Regular cardiac myocyte (primary cell): ENCODE measurements at places on chromosomes 5 and 9. TPM values are rescaled to one million over a fixed set of nuclear protein-coding genes. Genes with fewer than 3 reads are reported as not detected.

The FOXE1 gene
- total RNA-seq: under 0.01 TPM in 2 replicates

The PCDHAC1 gene
- under 0.01 and 0.56 TPM in 2 replicates for total RNA-seq

The GRM6 gene
- not detected in 2 replicates for total RNA-seq

The PCDHB13 gene
- total RNA-seq: 0.19 and 1.1 TPM in 2 replicates

The DNM1 gene
- total RNA-seq: 0.38 and 3.1 TPM in 2 replicates

The FAM151B gene
- total RNA-seq: 3.8 and 7.0 TPM in 2 replicates

The IFNA17 gene
- not detected in 2 replicates for total RNA-seq

The SVEP1 gene
- total RNA-seq: 14.4 and 90.8 TPM in 2 replicates

The GLRA1 gene
- not detected in 2 replicates for total RNA-seq

The ANKRD31 gene
- 0.19 and 0.28 TPM in 2 replicates for total RNA-seq

The CNTFR gene
- not detected in 2 replicates for total RNA-seq

The ZNF883 gene
- 1.9 and 6.2 TPM in 2 replicates for total RNA-seq

The TTC39B gene
- 9.9 and 10.2 TPM in 2 replicates for total RNA-seq

The PTGR1 gene
- 63.8 and 80.9 TPM in 2 replicates for total RNA-seq

The NAIF1 gene
- total RNA-seq: 11.8 and 14.0 TPM in 2 replicates

The ACOT12 gene
- total RNA-seq: under 0.01 TPM in 2 replicates

The PTCH1 gene
- 1.3 and 2.3 TPM in 2 replicates for total RNA-seq

The RASGEF1C gene
- total RNA-seq: not detected in 2 replicates

The ADAMTS16 gene
- under 0.01 TPM in 1 of 2 replicates, not detected in the other for total RNA-seq

The PCDHGB3 gene
- total RNA-seq: 1.9 and 4.5 TPM in 2 replicates

The FOXD4 gene
- total RNA-seq: 0.19 and 0.56 TPM in 2 replicates
